ENCODE measurements at places on chromosomes 4 and X.

DNA sequence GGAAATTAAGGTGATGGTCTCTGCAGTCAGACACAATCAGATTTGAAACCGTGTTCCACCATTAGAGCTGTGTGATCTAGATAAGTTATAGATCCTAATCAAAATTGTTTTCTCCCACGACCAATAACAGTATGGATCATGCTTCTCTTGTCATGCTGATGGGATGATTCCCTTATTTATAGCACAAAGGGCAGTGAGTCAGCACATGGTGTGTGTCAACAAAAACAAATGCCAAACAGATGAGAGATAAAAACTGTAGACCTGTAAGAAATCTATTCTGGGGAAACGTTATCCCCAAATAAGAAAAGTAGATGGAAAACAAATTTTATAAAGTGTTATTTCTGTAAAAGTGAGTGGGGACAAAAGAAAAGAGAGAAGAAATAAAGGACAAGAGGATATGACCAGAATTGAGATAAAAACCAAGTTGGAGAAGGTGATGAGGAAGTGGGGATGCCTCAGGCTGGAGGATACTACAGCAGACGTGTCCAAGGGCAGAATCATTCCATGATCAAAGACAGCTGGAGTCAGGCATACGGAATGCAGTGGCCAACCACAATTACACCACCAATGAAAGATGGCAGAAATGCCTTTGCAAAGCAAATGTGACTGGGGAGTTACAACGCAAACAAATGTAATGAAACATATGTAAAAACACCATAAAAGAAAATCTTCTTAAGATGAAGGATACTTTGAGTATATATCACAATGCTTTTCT is 377.8 kb upstream of the PRKX start:
- DNase-seq = peak; percentile 77

- no peak for DNase-seq
Observed at GRCh38 chr4:173273941-173274340, 60.2 kb downstream of the HMGB2 start.

GRCh38 chr4:159227984-159228383 is 125.1 kb downstream of the RAPGEF2 start:
- peak; percentile 63 for DNase-seq

GRCh38 chr4:169252339-169253112 is 18.2 kb downstream of the SH3RF1 start:
- no peak for DNase-seq

DNA sequence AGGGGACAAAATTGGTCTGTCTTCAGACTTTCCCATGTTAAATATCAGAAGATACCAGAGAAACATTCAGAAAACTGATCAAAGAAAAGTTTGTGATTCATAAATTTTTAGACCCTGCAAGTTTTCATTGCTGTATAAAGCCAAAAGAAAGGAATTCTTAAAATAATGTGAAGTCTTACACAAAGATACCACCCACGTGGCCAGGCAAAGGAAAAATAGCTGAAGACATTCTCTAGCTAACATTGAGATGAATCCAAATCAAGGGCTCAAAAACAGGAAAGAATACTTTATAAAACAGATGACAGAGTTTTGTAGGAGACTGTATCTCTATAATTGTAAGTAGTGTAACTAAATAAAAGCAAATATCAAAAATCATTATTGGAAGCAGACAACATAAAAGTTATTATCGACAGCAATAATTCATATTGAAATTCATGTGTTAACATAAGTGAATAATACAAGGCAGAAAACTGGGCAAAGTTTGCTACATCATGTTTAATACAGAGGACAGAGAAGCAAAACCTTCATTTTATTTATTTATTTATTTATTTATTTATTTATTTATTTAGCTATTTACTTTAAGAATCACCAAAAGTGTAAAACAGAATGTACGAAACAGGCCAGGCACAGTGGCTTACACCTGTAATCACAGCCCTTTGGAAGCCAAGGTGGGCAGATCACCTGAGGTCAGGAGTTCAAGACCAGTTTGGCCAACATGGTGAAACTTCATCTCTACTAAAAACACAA is 204.6 kb upstream of the SLIT2 start:
- no peak for DNase-seq

DNA sequence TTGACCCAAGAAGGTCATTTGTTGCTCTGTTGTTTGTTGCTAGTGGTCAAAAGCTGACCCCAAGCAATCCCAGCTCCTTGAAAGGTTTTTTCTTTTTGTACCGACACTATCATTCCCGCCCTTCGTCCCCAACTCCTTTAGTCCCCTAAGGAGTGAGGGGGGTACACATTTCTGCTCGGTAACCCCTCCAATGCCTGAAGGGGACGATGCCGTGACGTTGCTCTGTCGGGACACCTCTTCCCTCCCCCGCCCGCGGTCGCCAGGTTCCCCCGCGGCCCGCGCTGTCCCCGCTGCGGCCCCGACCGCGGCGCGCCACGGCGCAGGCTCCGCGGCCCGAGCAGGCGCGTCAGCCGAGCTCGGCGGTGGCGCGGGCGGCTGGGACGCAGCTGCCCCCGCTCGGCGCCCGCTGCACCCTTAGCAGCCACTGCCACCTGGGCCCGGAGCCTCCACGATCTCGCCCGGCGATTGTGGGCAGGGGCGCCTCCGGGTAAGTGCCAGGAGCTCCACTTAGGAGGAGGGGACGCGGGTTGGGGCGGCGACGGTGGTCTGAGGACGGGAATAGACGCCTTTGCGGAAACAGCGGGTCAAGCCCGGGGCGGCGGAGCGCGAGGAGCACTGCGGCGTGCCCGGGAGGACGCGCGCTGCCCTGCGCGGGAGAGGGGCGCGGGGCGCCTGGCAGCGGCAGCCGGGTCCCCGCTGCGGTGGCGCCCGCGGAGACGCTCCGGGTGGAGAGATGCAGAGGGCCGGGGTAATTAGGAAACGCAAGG is at the start of gene GLRB:
GLRB (plus strand) TSS at position 340 of the 767 bp plus-strand sequence. CDS start 1,875 bp downstream, outside the sequence.
- DNase-seq = no peak

DNA sequence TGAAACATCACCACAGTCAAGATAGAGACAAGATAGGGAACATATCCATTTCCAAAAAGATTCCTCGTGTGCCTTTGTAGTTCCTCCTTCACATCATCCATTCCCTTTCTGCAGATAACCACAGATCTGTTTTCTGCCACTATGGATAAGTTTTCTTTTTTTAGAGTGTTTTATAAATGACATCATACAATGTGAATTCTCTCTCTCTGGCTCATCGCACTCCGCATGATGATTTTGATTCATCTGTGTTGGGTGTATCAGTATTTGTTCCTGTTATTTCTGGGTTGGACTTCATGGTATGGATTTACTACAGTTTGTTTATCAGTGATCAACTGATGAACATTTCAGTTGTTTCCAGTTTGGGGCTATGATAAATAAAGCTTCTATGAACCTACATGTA is 23.2 kb upstream of the ANXA3 start:
- no peak for DNase-seq

DNA sequence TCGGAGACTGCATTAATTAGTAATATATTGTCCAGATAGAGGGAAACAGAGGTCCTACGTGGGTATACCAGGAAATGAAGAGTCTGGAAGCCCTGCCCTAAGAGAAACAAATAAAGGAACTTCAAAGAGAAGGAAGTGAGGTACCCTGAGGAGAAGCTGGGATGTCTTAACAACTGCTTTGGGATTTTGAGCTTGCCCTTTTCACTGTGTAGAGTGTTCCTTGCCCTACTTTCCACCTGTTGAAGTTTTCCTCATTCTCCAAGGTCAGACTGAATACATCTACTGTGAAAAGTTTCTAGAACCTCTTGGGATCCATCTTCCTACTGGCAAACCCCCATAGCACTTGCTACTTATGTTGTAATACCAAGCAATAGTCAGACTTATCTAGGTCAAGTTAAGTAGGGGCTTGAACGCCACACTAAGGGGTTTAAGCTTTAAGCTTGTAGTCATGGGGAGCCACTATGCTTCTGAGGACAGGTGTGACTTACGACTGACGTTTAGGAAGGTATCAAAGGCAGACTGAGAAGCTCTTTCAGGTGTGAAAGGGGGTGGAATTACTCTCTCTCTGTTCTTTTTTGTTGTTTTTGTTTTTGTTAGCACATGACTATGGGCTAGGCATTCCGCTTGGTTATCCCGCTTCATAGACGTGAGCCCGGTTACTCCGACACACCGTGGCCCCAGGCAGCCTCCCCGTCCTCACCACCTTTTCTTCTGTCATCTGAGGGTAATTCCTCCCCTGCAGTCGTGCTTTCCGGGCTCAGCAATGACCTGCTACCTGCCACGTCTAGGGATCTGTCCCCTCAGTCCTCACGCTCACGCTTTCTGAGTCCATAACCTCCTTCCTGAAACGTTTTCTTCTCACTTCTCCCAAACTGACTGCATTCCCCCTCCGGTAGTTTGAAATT is 959 bp upstream of the REST start:
- DNase-seq = no peak

DNA sequence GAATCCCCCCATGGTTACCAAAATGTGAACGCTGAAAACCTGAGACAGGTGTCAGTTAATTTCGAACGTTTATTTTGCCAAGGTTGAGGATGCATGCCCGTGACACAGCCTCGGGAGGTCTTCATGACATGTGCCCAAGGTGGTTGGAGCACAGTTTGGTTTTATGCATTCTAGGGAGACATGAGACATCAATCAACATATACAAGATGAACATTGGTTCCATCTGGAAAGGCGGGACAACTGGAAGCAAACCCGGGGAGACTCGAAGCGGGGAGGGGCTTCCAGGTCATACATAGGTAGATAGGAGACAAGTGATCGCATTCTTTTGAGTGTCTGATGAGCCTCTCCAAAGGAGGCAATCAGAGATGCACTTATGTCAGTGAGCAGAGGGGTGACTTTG is 11.0 kb upstream of the SH3BP2 start:
- DNase-seq = no peak

DNA sequence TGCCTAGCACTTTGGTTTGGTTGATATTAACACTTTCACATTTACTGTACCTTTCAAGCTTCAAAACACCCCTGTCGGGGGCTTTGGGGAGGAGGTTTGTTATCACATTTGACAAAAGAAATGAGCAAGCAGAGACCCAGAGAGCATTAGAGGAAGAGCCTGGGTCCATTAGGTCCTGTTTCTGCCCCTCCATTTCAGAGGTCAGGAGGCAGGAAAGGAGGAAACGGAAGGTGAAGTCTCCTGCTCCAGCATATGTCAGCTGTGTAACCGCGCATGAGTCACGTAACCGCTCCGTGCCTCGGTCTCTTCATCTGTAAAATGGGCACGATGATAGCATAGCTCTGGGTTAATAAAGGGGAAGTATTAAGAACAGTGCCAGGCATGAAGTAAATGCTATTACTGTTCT is 201.9 kb upstream of the BCOR start:
- DNase-seq = no peak

- DNase-seq = no peak
Observed at GRCh38 chr4:88077911-88078524, 70.6 kb downstream of the PKD2 start.

DNA sequence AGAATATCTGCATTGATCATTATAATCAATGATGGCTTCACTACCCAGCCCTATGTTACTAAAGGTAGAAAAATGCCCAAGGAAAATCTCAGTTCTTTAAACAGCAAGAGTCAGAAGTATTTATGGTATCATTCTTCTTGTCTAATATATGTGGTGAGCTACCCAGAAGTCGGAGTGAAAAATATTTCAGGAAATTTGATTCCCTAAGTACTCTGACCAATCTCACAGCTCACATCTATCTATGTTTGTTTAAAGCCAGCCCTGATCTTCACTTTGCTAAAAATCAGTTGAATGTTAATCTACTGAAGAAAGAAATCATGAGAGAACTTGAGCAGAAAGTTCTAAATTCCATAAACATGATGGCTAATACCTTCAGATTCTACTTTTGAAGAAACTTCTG is 522.9 kb upstream of the SLIT2 start:
- DNase-seq = no peak

- DNase-seq = peak; percentile 38
Observed at GRCh38 chr4:152063621-152064240, 302.9 kb upstream of the GATB start.

DNA sequence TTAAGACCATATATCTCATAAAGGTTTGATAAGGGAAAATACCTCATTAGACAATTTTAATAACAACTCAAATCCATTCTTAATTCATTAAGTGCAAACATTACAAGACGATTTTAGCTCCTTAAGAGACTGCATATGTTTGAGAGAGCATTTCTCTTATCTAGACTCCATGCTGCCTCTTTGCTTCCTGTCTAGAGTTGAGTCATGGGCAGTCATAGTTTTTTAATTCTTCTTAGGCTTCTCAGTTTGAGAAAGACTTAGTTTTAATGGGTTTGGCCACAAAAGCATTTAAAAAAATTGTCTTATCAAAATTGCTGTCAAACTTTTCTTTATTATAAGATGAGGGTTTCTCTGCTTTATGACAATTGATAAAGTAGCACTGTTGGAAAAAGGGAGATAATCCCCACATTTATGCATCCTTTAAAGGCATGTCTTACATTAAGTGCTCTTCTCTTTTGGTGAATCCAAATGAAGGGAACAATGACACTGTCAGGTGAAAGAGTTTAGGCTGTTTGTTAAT is 713.4 kb downstream of the PCDH18 start:
- DNase-seq = no peak

DNA sequence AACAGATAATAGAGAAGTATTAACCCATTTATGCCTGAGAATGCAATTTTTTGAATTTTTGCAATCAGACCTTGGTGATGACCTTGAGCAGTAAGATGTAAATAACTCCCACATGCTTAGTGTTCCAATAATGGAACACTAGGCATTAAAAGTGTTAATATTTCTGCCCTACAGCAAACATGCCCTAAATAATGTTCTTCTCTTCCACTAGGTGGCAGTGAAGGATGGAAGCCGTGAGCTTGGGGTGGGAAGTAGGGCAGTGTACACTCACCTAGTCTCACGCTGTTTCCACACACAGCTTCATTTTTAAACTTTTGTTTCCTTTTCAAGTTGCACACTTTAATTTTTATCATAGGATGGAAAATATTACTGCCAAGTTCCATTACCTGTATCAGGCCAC is 613.1 kb upstream of the HS3ST1 start:
- peak; percentile 1 for DNase-seq

GRCh38 chrX:149948016-149948415 is 9.7 kb upstream of the EOLA2 start:
- DNase-seq = no peak
